NCI-H1417 (cell line): ENCODE measurements at places on chromosomes 7 and 10.

GRCh38 chr10:122306744-122307143 lies 35.6 kb downstream of the BTBD16 start:
- no peak for DNase-seq

DNA sequence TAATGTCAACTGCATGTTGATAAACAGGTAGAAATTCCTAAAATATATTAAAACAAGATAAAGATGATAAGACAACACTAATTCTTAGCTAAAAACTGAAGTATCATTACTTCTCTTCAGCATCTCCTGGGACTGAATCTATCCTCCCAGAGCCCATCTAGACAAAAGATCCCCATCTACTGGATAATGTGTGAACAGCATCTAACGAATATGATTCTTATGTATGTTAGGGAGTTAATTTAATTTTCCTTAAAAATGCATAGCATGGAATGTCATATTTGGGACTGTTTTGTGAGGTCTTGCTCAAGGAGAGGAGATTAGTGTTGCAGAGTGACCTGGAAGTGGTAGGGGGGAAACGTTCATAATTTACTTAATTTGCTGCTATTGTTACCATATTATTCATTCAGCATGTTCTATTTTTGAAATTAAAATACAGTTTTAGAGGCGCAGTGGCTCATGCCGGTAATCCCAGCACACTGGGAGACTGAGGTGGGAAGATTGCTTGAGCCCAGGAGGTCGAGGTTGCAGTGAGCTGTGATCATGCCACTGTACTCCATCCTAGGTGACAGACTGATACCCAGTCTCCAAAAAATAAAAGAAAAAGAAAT lies 305.1 kb upstream of the CSTF2T start:
- DNase-seq, result peak; percentile 48

DNA sequence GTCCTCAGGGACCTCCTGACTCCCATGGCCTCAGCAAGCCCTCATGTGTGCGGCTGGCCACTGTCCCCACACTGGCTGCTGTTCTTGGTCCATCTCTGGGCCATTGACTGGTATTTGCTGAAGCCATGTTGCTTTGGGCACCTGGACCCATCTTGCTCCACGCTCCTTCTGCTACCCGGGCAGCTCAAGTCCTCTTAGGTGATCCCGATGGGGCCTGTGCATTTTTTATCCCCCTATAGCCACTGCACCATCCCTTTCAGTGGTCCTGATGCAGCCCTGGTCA lies 16.7 kb downstream of the RAMP3 start:
- DNase-seq, result no peak

GRCh38 chr10:22505911-22506685 lies 160.8 kb downstream of the SPAG6 start:
- no peak for DNase-seq

- DNase-seq, result no peak
Observed at GRCh38 chr7:33841705-33842129, 63.6 kb upstream of the BMPER start.

GRCh38 chr7:139708541-139708940 lies 69.3 kb downstream of the HIPK2 start:
- no peak for DNase-seq

DNA sequence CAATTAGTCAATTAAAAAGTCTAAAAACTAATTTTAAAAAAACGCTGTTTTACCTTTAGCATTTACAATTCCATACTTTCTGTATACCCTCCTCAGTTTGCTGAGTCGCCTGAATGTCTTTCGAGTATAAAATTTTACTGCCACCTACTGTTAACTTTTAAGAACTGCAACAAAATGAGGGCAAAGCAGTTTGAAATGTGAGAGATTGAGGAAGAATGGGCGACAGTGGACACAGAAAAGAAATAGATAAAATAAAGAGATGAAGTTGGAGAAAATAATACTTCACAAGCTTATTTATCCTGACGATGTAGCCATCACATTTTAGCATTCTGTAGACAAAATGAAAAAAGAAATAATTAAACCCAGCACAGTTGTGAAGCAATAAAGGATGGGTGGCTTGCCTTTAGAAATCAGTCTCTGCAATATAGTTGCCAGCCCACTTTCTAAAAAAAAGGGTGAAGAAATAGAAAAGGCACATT lies 110.8 kb upstream of the PTN start:
- peak; percentile 33 for DNase-seq

- DNase-seq, result no peak
Observed at GRCh38 chr10:60446851-60447250, 57.2 kb upstream of the ANK3 start.

- DNase-seq, result no peak
Observed at GRCh38 chr10:18984531-18984930, 64.1 kb upstream of the MALRD1 start.

GRCh38 chr10:17041626-17042520 lies 87.7 kb downstream of the CUBN start:
- DNase-seq, result no peak

- peak; percentile 23 for DNase-seq
Observed at GRCh38 chr10:110498982-110499795, 1.5 kb downstream of the DUSP5 start.

DNA sequence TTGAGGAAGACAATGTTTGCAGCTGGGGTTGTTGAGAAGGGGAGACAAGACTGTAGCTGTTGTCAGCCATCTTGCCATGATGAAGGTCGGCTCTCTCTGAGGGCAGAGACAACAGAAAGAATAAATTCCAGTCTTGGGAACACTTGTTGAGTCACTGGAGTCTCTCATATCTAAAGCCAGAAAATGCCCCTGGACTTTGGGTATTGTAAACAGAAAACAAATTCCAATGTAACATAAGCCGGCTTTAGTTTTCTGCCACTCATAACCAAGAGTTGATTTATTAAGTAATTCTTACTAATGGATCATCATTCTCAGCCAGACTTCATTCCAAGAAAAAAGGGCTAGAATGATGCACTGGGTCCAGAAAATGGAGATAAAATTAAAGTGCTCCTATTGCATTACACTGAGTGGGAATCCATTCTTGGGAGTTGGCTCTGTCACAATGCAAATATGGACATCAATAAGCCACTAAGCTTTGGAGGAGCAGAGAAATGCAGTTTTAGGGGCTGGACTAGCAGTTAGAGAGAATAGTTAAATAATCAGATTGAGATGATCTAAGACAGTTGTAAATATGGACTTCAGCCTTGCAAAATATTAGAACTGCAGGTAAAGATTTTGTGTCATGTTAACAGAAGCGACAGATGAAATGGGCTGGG lies 78.9 kb downstream of the ADAM12 start:
- no peak for DNase-seq

GRCh38 chr10:20327954-20328353 lies 511.7 kb downstream of the PLXDC2 start:
- no peak for DNase-seq

DNA sequence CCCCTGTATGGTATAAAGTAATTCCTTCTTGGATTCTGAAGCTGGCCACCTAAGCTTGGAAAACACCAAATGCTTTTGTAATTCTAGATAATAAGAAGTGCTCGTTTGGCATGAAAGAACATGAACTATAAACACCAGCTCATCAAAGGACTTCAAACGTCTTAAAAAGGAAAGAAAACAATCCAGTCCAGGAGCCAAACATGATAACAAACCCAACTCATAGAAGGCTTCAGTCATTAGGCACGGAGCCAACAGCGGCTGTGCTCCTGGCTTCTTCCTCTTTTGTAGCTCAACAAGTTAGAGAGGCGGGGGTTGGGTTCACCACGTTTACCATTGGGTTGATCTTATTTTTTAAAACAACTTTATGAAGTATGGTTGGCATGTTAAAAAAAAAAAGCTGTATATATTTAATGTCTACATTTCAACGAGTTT lies 56.4 kb upstream of the ECHDC3 start:
- DNase-seq, result no peak

- DNase-seq, result no peak
Observed at GRCh38 chr7:90951986-90952954, 312.0 kb upstream of the FZD1 start.

DNA sequence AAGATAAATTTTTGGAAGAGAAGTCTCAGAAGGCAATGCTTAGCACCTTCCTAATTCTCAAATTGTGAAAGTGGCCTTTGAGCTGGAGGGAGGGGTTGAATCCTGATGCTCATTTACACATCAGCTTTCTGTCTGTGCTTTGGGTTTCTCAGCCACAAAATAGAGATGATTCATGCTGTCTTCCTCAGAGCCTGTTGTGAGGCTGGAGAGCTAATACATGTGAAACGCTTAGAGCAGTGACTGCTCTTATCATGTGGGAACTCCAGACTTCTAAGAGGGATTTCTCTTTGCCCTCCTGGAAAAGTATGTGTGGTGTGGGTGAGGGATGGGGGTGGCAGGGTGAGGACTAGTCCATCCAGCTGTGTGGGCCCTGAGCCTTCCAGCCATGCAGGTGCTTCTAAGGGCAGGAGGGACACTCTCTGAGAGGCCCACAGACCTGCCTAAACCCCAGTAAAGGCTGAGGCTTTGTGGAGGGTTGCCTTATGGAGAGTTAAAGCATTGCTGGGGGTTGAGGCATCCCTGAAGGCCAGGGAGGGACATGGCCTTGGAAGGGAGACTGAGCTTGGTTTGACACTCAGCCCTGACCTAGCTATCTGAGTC lies 4.8 kb upstream of the EVX1 start:
- no peak for DNase-seq
